Skin of body (tissue), 3 donors: ENCODE measurements at places on chromosomes 12 and 14. TPM values are rescaled to one million over a fixed set of nuclear protein-coding genes. Genes with fewer than 3 reads are reported as not detected.

- DNase-seq = no peak
These were observed 52.3 kb upstream of the RD3L start for GRCh38 chr14:103994535-103995184.

GRCh38 chr12:120639771-120640721 lies at the start of gene CABP1:
Gene CABP1 (plus strand): TSS chr12:120640626. CDS start chr12:120640686, 60 bp downstream.
- DNase-seq = no peak

DNA sequence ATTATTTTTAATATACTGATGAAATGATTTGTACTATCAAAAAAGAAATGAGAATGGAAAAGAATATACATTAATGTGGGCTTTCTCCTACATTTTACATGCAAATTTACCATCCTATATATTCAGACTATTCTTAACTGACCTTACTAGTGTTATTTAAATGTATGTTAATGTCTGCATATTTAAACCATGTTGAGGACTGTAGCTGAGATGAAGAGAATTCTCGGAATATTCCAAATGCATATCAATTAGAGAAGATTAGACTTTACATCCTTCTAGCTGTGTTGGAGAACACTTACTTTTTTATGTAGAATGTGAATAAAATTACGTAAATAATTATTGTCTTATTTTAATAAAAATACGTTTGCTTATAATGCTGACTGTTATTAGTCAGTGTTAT lies 990.1 kb upstream of the LRFN5 start:
- DNase-seq = no peak

- DNase-seq = no peak
These were observed 97.0 kb downstream of the ZFP36L1 start for GRCh38 chr14:68695856-68696255.

DNA sequence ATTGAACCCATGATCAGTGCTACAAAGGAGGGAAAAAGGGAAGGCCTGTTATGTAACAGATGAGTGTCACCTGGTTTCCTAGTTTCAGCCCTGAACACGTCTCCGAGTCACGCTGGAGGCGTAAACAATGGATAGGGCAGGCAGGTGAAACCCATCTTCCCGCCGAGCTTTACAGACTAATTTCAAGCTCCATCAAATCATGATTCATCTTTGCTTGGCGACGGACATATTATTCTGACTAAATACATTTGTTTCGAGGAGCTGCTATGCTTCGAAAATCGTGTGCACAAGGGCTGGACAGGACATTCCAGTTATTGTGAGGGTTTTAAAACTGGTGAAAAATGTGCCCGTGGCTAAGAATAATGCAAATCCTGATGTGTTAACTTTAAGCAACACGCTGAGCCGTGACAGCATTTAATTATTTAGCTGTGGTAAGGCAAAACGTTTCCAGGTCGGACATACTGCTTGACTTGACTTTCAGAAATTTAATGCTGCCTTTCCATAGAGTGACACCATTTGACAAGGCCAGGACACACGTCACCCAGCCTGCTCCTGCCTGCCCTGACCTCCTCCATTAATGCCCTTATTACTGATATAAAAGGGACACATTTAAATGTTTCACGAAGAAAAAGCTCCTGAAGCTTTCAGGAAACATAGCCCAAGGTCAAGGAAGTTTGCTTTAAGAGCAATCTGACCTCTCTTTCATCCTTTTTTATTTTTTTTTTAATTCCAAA lies 1203.5 kb upstream of the TMEM132C start:
- no peak for DNase-seq

DNA sequence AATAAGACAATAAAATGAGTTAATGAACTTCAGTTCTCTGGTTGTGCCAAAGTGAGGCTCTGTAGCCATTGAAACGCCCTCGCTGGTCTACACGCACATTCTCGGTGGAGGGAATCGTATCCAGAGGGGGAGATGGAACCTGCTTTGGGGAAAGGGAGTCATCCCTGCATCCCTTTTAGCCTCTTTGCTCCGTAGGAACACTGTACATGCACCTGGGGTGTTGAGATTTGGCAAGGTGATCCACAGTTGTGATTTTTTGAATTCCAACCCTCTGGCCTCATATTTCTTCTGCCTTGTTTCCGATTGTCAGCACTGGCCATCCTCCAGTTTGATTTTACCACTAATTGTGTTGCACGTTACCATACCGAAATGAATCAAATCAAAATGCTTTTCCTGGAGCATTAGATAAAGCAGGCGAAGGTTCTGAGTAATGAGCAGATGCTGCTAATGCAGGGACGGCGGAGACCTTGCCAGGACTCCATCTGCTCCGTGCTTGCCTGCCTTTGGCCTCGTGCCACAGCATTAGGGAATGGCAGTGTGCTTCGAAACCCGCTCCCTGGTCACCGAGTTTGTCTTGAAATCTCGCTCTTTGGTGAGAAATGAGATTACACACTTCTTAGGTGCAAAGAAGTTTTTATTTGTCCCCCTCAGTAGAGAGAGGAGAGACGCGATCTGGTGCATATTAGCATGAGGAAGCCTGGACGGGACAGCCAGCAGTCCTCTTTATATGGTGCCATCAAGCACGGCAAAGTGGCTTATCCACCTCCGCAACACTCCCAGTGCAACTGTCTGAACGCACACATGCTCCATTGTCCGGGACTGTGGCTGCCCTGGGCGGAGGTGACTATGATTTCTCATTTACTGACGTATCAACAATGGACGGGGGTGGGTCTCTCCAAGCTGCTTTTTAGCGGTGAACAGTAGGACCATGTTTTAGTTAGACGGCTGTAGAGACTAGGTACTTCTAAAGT lies 59.1 kb downstream of the FBXW8 start:
- DNase-seq = no peak

- DNase-seq = no peak
These were observed 309.0 kb upstream of the AMIGO2 start for GRCh38 chr12:47388712-47389111.

- DNase-seq = no peak
These were observed 578 bp downstream of the PPP1R13B start for GRCh38 chr14:103846543-103847450.

DNA sequence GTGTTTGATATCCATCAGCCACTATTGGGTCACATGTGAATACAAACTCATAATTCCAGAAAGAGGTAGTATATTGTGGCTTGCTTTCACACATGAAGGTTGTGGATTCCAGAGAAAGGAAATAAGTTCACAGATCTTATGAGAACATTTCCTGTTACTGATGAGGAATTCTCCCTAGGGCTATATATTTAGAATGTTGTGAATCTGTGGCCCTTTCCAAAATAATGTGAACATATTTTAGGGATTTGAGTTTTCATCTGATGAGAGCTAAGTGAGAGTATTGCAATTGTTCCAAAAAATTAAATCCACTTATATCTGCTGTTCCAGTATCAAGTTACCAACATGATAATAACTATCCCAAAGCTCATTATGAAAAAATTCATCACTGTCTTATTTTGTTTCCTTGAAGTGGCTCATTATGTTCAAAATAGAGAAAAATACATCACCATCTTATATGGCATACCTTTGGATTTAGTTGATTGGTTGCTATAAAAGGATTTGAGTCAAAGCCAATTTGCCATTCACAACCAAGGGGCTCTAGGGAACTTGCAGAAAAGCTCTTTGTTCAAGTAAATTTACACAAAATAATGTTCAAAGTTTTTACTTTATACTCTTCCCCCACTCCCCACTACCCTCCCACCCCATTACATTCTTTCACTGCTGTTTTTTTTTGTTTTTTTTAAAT lies 76.3 kb downstream of the MYRFL start:
- peak; percentile 68 for DNase-seq

- DNase-seq = no peak
These were observed 355.8 kb upstream of the DCN start for GRCh38 chr12:91538418-91538817.

DNA sequence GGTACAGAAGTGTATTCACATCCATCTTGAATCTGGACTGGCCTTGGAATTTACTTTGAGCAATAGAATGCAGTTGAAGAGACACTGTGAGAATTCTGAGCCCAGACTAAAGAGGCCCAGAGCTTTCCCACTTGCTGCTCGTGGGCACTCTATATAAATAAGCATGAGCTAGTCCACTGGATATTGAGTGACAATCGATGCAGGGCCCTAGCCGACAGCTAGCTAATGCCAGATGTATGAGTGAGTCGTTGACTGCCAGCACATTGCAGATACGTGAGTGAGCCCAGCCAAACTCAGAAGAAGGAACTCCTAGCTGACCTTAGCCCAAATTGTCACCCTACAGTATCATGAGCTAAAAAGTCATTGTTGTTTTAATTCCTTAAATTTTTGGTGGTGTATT lies 24.9 kb downstream of the NAV3 start:
- DNase-seq = no peak

- DNase-seq = no peak
These were observed 76.5 kb downstream of the VCPKMT start for GRCh38 chr14:50039734-50040400.

- DNase-seq = no peak
These were observed 1322.1 kb downstream of the TMEM121 start for GRCh38 chr14:106848330-106849121.

- no peak for DNase-seq
These were observed 316.9 kb downstream of the DAD1 start for GRCh38 chr14:22271838-22272799.

DNA sequence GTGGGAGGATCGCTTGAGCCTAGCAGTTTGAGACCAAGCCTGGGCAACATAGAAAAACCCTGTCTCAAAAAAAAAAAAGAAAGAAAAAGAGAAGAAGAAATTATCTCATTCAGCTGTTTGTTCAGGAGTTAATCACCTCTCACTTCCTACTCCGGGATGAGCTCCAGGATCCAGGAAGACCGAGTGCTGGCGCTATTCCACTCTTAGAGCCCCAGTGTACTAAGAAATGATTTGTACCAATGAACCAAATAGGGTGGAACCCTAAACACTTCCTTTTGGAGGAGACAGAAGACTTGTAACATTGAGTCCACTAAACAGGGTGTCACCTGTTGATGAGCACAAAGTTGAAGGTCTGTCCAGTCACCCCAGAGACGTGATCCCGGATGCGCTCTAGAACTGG lies 3.6 kb downstream of the ALKBH2 start:
- DNase-seq = no peak

DNA sequence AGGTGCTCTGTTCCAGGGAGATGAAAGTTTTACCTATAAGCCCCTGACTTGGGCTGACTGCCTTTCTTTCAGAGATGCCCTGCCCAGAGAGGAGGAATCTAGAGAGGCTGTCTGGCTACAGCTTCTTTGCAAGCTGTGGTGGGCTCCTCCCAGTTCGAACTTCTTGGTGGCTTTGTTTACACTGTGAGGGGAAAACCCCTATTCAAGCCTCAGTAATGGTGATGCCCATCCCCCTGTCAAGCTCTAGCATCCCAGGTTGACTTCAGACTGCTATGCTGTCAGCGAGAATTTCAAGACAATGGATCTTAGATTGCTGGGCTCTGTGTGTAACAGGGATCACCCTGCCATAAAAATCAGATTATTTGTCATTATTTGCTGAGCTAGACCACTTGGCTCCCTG lies 377.6 kb downstream of the FLRT2 start:
- DNase-seq = no peak

DNA sequence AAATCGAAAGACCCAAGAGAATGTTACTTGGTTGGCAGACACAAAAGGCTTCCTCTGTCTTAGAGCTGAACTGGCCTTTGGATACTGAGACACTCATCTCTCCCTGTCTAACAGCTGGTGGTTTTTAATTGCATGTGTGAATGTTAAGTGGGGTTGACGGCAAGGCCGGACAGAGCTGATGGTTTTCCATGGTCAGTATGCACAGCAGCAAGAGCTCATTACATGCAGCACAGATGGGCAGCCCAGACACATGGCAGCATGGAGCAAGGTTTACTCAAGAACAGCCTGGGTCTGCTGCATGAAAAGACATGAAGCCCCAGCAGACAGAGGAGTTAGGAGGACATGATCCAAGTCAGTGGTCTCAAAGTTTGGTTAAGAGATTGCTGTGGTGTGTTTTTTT lies 27.8 kb upstream of the CACNA2D4 start:
- DNase-seq = no peak

DNA sequence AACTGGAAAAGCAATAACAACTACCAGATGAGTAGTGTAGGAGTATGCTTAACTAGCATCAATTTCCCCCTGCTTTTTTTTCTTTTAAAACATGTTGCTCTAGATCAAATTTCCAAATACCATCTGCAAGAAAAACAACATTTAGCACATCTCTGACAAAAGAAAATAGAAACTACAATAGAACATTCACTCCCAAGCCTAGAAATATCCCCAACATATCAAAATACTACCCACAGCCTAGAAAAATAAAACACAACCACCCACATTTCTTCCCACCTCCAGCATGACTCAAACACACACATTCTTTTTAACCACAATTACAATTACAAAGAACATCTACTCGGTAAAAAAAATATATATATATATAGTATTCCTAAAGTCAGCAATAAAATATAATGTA lies 120.0 kb downstream of the PPFIA2 start:
- no peak for DNase-seq

DNA sequence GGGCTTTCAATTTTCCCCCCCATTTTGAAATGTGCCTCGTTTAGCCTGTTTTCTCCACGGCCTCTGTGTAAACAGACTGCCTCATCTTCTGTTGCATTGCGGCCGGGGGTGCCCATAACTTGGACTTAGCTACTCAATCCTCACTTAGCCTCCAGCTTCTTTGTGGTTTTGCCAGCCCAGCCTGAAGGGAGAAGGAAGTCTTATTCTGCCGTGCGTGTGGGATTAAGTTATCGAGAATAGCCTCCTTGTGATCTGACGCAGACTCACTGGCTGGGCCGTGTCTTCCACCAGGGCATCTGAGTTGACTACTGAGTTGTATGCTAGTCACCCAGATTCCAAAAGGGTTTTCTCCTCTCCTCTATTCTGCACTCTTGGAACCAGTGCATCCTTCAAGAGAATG lies 8.1 kb downstream of the PRKAB1 start:
- no peak for DNase-seq

DNA sequence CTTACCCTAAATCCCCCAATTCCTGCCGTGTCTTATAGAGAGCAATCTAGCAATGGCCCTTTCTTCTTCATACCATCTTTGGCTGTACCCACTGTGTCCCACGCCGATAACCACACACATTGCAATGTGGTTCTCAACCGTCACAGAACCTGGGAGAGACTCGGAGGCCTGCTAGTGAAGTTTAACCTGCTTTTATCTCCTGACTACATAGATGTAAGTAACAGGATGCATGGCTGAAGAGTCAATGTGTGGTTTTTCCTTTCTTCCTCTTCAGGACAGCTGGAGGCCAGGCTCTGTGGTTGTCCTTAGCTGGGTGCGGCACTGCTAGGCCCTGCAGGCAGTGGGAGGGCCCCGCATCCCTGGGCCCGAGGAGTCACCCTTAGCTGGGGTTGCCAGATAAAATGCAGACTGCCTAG lies 51.3 kb downstream of the ZNF664 start:
- DNase-seq = no peak

The PRB2 gene
- total RNA-seq = 0.20 TPM

The MRPS35 gene
- total RNA-seq = 41.3 TPM

The CCDC177 gene
- not detected for total RNA-seq

The TRIM9 gene
- 3.3 TPM for total RNA-seq

The RGS6 gene
- total RNA-seq = 3.9 TPM

The PPP1CC gene
- 110 TPM for total RNA-seq

The SLC7A8 gene
- total RNA-seq = 27.5 TPM

The RTL1 gene
- 4.2 TPM for total RNA-seq
